Stimulated activated CD8-positive, alpha-beta memory T cell treated with anti-CD3 and anti-CD28 coated beads, Interleukin-4, amount 100 ng/mL, for 4 hours (primary cell): ENCODE measurements at places on chromosomes 16 and 17.

DNA sequence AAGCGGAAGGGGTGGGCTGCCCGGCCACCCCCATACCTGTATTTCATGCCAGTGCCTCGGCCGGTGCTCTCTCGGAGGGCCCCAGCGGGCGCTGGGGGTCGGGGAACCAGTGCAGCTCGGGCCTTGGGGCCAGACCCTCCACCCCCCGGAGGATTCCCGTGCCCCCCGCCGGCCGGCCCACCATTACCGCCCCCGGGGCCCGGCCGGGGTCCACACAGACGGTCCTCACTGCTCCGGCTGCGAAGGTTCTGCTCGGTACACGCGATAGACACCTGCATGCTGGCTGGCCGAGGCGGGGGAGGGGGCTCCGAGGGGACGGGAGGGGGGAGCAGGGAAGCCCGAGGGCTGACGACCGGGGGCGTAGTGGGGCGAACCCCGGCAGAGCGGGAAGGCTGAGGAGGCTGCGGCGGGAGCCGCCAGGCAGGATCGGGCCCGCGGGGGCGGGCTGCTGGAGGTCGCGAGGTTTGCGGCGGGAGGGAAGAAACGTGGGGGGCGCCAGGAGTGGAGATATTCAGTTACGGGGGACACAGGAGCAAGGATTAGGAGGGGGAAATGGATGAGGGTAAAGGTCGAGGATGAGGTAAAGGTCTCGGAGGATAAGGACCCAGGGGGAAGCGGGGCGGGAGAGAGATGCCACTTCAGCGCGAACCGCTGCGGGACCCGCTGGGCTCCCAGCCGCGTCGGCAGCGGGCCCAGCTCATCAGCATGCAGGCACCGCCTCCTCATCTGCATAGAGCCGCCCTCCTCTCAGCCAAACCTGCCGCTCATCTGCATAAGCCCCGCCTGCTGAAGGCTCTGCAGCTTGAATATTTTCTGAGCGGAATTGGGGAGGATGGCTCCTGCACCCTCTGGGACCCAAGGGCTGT, at the start of gene KCNAB3:
Gene KCNAB3, minus strand, starts transcription at position 699 of the 866 bp plus-strand sequence. Its CDS starts 421 bp downstream, at position 278.
- no peak for DNase-seq

DNA sequence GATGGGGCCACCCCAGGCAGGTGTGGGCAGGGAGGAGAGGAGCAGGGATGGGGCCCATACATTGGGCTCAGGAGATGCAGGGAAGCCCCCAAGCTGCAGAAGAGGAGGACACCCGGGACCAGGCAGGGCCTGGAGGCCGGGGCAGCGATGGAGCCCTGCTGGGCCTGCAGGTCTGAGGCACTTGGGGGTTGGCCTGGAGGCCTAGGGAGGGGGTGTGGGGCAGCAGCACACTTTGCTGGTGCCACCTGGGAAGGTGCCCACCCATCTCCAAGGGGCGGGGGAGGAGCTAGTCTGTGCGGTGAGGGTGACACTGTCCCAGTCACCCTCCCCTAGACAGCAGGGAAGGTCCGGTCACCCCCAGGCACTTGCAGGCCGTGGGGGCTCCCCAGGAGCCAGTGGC, 6.4 kb upstream of the CCDC57 start:
- DNase-seq, result no peak

DNA sequence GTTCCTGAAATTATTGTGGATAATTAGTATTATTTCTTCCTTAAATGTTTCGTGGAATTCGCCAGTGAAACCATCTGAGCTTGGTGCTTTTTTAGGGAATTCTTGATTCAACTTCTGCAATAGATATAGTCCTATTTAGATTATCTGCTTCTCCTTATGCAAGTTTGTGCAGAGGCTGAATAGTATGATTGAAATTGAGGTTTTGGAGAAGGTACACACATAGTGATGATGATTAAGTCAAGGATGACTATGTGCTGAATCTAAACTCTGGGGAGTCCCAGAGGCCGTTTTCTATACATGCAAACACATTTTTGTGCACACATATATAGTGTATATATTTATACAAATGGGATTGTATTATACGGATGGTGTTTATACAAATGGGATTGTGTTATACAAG, 5.2 kb upstream of the MYH4 start:
- no peak for DNase-seq

- peak; percentile 19 for DNase-seq
These were observed at the start of gene RNF213 for GRCh38 chr17:80260791-80261158. Gene RNF213 (plus strand): TSS chr17:80260852. CDS start chr17:80263682, 2,830 bp downstream.

- no peak for DNase-seq
These were observed 17.1 kb downstream of the ZNF213 start for GRCh38 chr16:3152027-3152276.

DNA sequence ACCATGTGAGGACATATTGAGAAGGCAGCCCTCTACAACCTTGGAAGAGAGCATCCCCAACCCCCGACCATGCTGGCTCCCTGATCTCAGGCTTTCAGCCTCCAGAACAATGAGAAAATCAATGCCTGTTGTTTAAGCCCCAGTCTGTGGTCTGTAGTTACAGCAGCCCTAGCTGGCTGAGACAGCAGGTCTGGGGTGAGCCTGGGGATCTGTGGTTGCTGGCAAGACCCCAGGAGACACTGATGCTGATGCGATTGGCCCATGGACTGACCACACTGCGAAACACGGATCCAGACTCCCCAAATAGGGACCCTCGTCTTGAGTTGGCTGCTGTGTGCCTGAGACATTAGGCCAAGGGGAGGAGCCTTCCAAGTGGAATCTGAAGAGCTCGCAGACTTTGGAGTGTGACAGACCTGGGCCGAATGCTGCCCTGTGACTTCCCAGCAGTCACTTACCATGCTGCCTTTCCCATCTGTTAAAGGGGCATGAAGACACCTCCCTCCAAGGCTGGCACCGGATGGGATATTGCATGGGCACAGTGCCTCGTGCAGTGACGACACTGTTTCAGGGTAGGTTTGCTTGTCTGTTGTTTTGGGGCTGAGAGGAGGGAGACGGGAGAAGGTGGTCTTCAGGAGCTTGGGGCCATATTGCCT, 147.8 kb upstream of the RPL38 start:
- DNase-seq, result no peak

DNA sequence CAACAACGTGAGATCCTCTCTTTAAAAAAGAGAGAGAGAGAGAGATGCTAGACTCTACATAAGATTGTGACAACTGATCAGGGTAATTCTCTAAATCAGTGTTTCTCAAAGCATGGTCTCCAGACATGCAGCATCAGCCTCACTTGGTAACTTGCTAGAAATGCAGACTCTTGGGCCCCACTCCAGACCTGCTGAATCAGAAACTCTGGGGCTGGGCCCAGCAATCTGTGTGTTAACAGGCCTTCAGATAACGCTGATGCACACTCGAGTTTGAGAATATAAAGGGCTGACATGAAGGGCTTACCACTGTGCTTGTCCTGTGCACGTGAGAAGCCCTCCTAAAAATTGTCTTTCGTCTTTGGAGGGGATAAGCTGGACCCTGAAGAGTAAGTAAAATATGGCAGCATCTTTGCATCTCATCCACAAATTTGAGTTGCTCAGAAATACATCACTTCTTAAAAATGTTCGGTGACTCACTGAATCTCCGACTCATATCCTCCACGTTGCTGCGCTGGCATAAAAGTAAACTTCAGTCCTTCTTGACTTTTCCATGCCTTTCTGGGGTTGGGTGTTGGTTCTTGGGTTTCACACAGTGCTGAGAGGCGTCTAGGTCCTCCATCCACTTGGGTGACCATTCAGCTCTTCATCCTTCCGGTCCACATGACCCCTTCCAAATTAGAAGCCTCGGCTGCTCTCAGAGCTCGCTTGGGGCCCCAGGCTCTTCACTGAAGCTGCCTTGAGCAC, 26.1 kb upstream of the KDM8 start:
- no peak for DNase-seq

GRCh38 chr17:70780031-70780430, 610.7 kb downstream of the KCNJ2 start:
- no peak for DNase-seq

DNA sequence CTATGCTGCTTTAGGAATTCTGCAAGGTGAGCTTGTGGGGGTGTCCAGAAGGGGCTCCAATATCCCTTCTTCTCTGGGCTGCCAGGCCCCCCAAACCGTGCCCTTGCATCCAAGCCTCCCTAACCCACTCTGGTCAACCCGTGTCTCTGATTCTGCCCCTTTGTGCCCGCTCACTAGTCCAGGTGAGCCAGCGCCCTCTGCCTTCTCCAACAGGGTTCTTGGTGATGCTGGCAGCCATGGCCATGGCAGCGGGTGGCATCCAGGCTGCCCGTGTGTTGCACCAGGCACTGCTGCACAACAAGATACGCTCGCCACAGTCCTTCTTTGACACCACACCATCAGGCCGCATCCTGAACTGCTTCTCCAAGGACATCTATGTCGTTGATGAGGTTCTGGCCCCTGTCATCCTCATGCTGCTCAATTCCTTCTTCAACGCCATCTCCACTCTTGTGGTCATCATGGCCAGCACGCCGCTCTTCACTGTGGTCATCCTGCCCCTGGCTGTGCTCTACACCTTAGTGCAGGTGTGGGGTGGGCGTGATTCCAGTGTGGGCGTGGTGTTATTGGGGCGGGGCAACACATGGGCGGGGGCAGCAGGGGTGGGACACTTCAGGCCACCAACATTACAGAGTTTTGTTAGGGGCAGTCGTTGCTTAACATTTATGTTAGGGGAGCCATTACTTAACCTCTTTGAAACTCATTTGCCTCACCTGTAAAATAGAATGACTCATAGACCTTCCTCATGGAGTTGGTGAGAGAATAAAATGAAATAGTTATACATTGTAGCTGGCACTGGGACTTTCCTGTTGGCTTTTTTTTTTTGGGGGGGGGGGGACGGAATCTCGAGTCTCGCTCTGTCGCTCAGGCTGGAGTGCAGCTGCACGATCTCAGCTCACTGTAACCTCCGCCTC, 31.4 kb downstream of the ANKRD40 start:
- DNase-seq, result no peak

DNA sequence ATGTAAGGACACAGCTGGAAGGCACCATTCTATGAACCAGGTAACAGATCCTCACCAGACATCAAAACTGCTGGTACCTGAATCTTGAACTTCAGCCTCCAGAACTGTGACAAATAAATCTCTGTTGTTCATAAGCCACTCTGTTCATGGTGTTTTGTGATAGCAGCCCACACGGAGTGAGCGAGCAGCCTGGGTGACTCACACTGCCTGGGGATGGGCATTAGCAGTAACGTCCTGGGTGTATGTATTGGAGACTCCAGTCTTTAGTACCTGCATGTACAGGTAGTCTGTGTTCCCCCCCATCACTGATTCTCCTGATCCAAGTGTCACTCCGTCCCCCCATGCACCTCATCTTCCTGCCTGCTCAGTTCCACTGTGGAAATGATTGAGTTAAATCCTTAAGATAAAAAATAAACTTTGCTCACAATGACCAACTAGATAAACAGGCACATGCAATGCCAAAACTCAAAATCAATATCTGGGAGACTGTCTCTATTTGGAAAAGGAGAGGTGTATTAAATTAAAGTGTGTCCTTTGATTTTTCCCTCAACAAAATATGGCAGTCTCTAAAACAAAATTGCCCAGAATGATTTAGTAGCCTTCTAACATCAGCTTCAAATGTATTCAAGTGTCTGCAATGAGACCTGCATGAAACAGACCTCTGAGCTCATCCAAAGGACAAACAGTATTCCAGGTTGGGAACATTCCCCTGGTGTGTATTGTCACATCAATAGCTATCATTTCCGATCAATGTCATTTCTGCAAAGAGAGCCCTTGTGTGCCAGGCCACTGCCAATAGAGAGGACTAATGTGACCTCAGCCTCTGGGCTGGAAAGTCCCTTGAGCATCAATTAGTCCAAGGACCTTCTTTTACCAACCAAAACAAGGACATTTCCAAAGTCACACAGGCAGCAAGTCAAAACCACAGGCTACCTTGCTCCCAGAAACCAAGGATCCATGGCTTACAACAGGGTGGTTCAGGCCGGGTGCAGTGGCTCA, 12.2 kb upstream of the VAT1L start:
- no peak for DNase-seq

DNA sequence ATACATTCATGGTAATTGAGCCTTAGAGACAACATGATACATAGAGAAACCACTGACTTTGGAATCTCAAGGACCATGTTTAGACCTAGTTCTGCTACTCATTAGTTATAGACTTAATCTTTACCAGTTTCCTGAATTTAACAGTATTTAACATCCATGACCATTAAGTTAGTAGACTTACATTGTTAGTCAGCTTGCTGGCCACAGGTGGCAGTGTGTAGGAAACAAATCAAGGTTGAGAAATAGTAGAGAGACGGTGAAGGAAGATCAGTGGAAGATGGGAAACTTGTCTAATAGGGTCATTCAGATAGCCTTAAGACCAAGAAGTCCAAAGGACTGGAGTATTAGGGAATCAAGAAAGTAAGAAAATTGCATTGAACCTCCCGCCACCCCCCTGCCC, 31.0 kb downstream of the OMG start:
- DNase-seq, result no peak

GRCh38 chr17:74374858-74375257, 7.6 kb downstream of the GPR142 start:
- no peak for DNase-seq

GRCh38 chr17:83054518-83055125, 24.8 kb upstream of the METRNL start:
- no peak for DNase-seq

DNA sequence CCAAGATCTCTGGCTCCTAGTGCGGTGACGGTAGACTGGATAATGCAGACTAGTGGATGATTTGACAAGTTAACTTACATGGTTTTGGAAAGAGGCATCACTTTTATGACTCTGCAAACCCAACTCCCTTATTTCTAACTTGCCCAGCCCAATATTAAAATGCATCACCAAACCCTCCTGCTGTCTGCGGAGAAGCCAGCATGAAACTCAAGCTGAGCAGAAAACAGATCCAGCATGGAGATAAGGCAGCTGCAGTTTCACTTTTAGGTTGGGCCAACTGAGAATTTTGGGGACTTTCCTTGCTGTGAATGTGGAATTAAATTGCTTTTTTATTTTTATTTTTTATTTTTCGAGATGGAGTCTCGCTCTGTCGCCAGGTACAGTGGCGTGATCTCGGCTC, 27.8 kb downstream of the CDH1 start:
- DNase-seq, result no peak

DNA sequence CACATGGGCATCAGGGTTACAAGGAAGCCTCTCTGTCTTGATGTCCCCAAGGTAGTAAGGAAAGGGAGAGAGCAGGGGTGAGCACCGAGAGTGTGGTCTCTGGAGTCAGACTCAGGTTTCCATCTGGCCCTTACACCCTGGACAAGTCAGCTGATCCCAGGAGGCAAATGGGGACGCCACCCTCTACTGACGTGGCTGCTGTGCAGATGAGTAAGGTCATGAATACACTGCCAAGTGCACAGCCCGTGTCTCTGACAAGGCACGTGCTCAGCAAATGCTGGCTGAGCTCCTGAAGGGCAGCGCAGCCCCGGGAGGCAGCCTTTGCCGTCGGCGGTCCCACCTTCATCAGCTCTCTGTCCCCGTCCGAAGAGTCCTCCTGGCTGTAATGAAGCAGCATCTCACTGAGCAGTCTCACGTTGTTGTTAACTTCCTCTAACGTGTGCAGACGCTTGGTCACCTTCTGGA, 19.4 kb downstream of the GGA3 start:
- DNase-seq, result no peak

GRCh38 chr17:17104494-17104893, 62.2 kb downstream of the MPRIP start:
- no peak for DNase-seq

GRCh38 chr17:45270828-45271418, 9.0 kb upstream of the SPATA32 start:
- no peak for DNase-seq
